ENCODE measurements at places on chromosomes 7 and 10.

DNA sequence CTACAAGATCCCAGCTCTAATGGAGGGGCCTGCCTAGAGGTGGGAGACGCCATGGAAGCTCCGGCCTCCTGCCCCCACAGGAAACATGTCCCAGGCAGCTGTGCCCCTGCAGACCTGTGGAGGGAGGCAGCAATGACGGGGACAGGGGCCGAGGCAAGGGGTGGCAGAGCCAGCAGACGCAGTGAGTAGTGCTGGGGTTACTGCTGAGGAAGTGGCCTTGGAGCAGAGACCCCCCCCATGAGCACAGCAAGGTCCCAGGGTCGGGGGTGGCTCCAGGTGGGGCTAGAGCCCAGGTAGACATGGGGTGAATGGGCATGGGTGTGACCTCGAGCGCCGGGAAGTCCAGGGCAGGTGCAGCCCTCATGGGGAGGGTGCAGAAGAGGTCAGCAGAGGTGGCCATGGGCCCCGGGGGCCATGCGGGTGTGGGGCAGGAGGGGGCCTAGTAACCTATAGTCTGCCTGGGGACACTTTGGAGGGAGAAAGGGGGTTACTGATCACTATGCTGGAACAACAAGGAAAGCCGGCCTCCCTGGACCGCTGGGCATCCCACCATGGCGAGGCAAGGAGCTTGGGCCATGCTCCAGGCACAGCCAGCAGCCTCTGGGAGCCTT is 45.5 kb downstream of the JAKMIP3 start:
- DNase-seq, result no peak

DNA sequence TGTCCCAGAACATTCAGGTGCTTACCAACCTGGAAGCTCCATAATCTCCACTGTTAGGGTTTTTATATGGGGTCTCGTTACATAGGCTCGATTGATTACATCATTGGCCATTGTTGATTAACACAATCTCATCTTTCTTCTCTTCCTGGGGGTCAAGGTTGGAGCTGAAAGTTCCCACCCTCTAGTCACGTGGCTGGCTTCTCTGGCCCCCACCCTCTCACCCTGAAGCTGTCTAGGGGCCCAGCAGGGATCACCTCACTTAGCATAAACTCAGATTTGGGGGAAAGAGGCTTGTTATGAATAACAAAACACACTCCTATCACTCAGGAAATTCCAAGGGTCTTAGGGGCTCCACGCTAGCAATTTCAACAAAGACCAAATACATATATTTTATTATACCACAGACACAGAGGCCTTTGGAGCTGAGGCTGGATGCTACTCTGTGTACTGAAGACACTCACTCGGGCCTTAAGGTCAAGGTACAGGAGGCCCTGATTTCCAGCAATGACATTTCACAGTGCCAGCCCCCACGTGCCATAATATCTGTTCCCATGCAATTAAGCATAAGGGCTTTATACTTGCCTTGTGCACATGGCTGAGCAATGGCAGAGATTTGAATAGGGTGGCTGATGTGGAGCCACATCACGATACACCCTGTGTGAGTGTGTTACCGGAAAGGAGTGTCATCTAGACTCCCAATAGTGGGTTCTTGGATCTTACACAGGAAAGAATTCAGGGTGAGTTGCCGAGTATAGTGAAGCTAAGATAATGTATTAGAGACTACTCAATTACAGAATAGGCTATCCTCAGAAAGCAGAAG is 108.2 kb downstream of the COL26A1 start:
- no peak for DNase-seq

- no peak for DNase-seq
Measured at GRCh38 chr10:133128126-133129070, 31.6 kb upstream of the KNDC1 start.

GRCh38 chr7:47672977-47673381 is 91.1 kb upstream of the TNS3 start:
- no peak for DNase-seq

- DNase-seq, result no peak
Measured at GRCh38 chr10:14623931-14624330, 150.8 kb downstream of the FAM107B start.

DNA sequence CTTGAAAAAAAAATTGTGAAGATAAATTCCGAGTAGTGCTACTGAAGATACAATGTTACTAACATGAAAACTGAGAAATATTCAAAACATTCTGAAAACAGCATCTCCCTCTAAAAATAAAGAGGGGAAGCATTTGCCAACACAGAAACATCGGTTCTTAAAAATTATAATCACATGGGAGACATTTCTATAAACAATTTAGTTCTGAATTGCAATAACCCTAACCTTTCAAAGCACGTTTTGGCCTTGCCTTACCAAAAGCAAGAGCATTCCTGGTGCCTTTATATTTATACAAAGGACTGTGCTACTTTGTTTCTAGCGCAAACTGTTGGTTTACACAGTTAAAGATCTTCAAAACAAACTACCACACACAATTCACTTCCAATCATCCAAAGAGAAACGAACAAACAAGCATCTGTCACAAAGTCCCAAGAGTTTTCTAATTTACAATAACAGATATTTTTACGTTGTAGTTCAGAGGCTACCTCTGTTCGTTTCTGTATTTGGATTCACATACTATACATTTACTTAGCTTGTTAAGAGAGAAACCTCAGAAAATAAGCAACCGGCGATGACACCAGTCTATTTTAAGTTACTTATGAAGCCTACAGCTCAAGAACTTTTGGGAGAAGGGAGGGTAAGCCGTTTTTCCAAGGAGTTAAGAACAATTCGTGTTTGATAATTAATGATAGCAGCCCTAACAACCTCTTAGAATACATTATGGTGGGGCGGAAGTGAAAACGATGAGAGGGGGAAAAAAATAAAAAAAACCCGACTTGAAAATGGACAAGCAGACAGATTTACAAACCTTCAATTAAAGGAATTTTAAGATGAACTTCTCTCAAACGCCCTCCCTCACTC is 1.3 kb downstream of the ABI1 start:
- DNase-seq, result no peak

DNA sequence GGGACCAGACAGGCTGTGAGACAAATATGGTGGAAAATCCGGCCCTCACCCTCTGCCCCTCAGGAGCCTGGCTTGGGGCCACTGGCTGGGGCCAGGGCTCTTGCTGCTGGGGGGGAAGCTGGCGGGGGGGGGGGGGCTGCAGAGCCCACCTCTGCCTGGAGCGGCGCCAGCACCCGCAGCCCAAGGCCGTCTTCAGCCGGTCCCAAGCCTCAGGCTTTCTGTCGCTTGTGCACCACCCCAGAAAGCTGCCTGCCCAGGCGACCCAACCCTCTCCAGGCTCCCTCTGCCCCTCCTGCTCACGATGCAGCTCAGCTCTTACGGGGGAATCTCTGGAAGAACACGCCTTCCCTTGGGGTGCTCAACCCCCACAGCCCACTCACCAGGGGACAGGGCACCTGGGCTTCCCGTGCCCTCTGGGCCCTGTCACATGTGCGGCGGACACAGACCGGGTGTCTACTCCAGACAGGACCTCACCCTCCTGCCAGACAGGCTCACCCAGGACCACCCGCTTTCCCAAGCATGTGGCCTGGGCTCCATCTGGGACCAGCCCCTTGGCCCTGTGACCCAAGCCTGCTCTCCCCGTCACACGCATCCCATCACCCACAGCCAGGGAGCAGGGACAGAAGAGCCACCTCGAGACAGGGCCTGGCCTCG is 43.9 kb downstream of the DPYSL4 start:
- DNase-seq, result no peak

- DNase-seq, result no peak
Measured at GRCh38 chr7:110977127-110977737, 113.7 kb upstream of the LRRN3 start.

Data from liver (tissue), 10 donors.